ENCODE measurements at places on chromosomes 5 and 9.
A peak's percentile ranks its signal among the peaks of the same experiment; 100 is the strongest.

DNA sequence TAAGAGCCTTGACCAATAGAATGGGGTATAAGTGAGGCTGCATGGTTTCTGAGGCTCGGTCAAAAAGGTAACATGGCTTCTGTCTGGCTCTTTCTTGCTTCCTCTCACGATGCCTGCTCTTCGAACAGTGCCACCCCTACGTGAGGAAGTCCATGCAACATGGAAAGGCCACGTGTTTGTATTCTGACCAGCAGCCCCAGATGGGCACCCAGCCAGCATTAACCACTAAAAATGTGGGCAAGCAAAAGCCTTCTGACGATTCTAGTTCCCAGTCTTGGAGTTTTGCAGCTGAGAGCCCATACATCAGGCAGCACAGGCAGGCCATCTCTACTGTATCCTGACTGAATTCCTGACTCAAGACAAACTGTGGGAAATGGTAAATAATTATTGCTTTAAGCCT lies 24.2 kb upstream of the NREP start:
- peak; percentile 44 for DNase-seq

- DNase-seq: no peak
Measured at GRCh38 chr5:44389090-44389822, at the start of gene FGF10. TSS of gene FGF10 (minus strand) at chr5:44389420. CDS start at chr5:44388682, 738 bp downstream.

GRCh38 chr9:33289496-33289895 lies 820 bp upstream of the NFX1 start:
- DNase-seq: peak; percentile 19

GRCh38 chr5:141681695-141682641 lies at the start of gene ARAP3:
TSS of gene ARAP3 (minus strand) at chr5:141682230. CDS start at chr5:141680486, 1,744 bp downstream.
- DNase-seq: peak; percentile 78

- DNase-seq: no peak
Measured at GRCh38 chr9:7303907-7304626, 495.5 kb downstream of the DMAC1 start.

- no peak for DNase-seq
Measured at GRCh38 chr5:180599981-180600553, 8.8 kb upstream of the SCGB3A1 start.

GRCh38 chr5:172493906-172494305 lies 39.6 kb upstream of the SH3PXD2B start:
- no peak for DNase-seq

DNA sequence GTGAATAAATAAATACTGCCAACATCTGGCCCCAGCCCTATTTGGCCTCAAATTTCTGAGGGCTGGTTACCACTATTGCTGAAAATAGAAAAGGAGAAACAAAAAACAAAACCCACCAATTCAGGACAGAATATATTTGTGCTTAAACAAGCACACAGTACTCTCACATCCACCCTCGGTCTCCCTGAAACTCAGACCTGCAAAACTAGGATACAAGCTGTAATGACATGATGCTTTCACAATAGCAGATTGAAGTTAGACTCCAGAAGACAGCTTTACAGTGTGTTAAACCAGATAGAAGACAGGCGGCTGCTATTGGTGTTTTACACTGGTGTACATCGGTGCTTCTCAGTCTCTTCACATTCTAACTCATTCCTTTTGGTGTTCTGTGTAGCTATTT lies 214.9 kb upstream of the DMRT1 start:
- DNase-seq: no peak

Measured in choroid plexus epithelial cell (primary cell).